Ammon's horn (tissue), 1 donor: ENCODE measurements at places on chromosomes 16 and 17.
A peak's percentile ranks its signal among the peaks of the same experiment; 100 is the strongest.

- peak; percentile 57 for DNase-seq
Measured at GRCh38 chr16:66515596-66516508, 34.1 kb downstream of the TK2 start.

DNA sequence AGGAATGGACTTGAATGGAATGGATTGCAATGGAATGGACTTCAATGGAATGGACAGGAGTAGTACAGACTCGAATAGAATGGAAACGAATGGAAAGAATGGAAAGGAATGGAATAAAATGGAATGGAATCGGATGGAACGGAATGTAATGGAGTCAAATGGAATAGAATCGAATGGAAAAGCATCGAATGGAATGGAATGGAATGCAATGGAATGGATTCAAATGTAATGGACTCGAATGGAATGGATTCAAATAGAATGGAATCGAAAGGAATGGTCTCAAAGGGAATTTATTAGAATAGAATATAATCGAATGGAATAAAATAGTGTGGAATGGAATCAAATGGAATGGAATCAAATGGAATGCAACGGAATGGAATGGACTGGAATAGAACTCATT, 484.9 kb upstream of the WSB1 start:
- DNase-seq: no peak

DNA sequence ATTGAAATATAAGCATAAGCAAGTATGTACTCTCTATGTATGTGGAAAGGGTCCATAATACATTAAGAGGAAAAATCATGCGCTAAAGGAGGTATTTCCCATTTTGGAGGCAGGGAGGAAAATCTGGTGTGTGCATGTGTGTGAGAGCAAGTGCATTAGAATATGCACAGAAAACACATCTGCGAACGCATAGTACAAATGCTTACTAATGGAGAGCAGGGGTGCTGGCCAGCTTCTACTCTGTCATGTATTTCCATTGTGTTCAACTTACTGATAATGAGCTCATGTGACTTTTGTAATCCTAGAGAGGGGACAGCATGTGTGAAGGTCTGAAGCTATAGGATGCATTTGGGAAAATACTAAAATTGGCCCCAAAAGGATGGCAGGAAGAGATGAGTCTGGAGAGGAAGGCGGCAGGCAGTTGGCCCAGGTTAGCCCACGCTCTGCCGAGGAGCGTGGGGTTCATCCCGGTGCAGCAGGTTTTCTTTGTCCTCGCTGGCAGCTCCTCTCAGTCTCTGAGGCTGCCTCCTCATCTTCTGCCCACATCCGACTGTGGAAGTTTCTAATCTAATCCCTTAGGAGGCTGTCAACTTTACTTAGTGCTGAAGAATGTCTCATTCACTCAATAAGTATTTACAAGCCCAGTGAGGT, 17.8 kb upstream of the KSR1 start:
- peak; percentile 34 for DNase-seq

DNA sequence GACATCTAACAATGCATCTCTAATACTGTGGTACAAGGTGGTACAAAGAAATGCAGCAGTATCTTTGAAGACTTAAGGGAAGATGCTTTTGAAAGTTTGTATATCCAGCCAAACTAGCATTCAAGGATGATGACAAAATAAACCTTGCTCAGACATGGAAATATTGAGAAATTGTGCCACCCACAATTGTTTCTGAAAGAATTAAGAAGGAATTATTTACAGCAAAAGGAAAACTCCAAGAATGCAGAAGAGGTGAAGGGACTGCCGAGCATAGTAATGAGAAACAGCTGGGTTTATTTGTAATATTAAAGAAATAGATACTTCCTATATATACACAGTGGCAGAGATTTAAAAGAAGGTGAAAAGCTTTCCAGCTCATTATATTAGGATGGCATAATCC, 29.5 kb downstream of the PMFBP1 start:
- no peak for DNase-seq

DNA sequence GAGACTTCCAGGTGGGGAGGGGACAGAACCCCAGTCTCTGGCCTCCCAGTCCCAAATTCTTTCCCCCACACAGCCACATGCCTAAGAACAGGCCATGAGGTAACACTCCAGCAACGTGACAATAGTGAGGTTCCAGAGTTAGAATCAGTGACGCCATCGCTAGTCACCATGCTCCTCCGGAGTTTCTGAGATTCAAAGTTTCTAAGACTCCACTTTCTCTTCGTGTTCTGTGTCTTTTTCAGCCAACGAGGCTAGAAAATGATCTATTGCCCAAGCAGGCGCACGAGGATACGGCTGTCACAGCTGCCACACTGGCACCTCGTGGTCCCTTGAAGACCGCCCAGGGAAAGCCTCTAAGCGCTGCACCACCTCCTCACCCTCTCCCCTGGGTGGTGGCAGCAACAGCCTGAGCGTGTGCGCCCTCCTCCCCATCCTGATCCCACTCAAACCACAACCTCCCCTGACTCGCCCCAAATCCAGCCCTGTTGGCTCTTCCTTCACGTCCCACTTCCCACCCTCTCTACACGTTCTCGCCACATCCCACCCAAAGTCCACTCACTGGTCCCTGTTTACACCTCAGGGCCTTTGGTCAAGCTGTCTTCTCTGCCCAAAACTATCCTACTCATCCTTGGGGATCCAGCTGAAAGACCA, 1.0 kb downstream of the MCRIP1 start:
- DNase-seq: no peak

DNA sequence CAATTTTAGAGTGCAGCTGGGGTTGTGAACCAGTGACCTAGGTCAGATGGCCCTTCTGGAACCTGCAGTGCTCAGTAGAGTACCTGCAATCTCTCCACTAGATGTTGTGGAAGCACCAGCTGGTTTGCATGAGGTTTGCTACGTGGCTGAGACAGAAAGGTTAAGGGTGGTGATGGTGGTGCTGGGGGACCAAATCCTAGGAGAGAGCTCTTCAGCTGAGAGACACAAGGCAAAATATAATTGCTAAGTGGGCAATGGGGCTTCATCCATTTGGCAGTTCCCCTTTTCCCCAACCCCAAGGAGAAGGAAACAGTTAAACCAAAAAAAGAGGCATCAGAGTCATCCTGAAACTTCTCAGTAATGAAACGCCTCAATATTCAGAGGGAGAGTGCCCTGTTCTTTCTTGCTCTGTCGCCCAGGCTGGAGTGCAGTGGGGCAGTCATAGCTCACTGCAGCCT, 13.9 kb downstream of the ITPRIPL2 start:
- no peak for DNase-seq

DNA sequence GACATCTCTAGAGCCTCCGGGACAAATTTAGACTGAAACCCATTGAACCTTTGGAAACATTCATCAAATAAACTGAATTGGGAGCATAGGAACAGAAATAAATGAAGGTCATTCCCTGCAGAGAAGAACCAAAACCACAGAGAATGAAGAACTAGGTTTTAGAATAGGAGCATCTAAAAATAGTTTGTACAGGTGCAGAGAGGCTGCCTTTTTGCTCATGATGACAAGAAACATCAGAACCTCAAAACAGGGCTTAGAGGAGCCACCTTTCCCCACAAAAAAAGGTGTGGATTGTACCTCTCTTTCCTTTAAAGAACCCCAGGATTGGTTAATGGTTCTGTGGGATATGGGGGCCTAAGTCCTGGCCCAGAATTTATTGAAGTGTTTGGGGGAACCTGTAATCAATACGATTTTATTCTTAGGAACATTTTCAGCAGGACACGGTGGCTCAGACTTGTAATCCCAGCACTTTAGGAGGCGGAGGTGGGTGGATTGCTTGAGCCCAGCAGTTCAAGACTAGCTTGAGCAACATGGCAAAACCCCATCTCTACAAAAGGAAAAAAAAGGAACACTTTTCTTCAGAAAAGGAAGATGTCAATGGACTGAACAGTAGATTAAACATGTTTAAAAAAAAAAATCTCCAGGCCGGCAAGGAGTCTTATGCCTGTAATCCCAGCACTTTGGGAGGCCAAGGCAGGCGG, 37.7 kb upstream of the SLC47A1 start:
- DNase-seq: no peak

GRCh38 chr17:29864615-29865014, 65.4 kb downstream of the SSH2 start:
- no peak for DNase-seq

GRCh38 chr17:332023-332422, 20.6 kb downstream of the RPH3AL start:
- no peak for DNase-seq

GRCh38 chr16:17289674-17290635, 180.8 kb downstream of the XYLT1 start:
- DNase-seq: no peak

DNA sequence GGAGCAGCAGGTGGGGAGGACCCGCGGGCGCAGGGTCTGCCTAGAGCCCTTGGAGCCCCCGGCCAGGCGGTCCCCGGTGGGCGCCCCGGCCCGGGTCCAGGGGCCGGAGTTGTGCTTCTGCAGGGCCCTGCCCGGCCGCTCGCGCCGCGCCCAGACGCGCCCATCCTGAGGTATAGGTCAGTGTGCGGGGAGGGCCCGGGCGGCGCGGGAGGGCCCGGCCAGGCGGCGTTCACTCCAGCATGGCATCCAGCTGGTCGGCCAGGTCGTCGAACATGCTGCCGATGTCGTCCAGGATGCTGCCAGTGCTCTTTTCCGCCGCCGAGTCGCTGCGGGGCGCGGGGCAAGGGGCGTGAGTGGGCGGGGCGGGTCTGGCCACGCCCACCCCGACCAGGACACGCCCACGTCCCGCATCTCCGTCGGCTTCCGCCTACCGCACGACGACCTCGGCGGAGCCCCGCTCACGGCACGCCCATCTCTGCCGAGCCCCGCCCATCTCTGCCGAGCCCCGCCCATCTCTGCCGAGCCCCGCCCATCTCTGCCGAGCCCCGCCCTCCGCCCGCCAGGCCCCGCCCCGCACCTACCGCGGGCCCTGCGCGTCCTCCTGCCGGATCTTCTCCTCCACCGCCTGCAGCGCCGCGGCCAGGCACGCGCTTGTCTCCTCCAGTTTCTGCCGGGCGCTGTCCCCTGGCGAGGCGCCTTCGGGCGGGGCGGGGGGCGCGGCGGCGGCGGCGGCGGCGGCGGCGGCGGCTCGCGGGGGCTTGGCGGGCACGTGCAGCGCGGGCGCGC, 17.9 kb downstream of the CASKIN1 start:
- no peak for DNase-seq

DNA sequence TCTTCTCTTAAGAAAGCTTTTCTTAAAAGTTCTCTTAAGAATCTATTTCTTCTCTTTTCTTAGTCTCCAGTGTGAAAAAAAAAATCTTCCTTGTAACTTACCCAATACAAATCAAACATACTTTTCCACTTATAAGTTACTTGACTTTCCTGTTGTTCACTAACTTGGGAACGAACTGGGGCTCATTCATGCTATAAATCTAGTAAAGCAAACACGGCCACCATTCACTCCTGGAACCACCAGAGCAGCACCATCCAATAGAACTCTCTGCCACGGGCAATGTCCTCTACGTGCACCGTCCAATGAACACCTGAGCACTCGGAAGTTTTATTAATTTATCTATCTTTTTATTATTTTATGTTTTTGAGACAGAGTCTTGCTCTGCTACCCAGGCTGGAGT, 20.8 kb downstream of the SRP68 start:
- DNase-seq: no peak

- no peak for DNase-seq
Measured at GRCh38 chr17:37327341-37328090, 48.3 kb upstream of the C17orf78 start.

DNA sequence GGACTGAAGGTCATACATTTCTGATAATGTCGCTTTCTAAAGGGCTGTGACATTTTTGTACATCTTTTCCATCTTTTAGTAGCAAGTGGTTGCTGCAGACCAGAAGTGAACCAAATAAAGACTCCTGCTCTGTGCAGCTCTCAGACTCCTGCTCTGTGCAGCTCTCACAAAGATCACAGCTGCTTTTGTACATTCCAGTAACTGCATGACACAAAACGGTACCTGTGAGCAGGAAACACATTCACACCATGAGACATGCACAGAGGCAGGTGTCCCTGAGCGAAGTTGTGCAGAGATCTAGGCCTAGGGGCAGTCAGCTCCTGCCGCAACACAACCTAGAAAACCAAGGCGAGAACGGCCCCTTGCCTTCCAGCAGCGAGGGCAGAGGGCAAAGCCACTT, 67.5 kb downstream of the KLHDC4 start:
- DNase-seq: no peak

GRCh38 chr17:32604966-32605365, 118.2 kb downstream of the CDK5R1 start:
- DNase-seq: peak; percentile 17

DNA sequence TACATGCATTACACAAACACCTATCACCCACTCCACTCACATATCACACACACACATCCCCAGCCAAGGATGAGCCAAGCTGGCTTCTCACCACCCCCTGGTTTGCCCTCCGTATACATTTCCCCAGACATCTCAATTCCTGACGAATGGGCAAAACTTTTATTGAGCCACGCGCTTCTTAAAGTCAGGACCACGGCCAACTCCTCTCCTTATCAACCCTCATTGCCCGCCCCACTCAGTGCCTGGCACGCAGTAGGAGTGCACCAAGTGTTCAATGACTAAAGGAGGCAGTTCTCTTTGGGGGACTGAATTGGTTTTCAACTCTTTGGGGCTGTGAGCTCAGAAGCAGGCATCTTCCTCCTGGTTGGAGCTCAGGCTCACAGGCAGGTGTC, 22.5 kb upstream of the C16orf78 start:
- DNase-seq: no peak

- no peak for DNase-seq
Measured at GRCh38 chr17:45131616-45132319, 547 bp downstream of the PLCD3 start.

DNA sequence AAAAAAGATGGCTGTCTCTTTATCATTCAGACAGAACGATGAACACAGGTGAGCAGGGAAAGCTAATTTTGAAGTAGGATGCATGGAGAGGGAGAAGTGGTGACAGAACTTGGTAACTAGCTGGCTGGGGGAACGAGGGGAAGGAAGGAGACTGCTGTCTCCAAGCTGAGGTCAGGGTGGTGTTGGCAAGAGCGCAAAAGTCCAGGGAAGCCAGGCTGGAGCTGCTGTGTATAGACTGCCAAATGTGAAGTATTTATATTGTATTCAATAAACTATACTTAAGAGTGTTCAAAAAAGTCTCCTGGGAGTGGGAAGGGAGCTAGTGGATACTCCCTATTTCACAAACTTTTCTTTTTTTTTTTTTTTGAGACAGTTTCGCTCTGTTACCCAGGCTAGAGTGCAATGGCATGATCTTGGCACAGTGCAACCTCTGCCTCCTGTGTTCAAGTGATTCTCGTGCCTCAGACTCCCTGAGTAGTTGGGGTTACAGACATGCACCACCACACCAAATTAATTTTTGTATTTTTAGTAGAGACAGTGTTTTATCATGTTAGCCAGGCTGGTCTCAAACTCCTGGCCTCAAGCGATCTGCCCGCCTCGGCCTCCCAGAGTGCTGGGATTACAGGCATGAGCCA, 8.2 kb downstream of the TMEM106A start:
- DNase-seq: no peak

DNA sequence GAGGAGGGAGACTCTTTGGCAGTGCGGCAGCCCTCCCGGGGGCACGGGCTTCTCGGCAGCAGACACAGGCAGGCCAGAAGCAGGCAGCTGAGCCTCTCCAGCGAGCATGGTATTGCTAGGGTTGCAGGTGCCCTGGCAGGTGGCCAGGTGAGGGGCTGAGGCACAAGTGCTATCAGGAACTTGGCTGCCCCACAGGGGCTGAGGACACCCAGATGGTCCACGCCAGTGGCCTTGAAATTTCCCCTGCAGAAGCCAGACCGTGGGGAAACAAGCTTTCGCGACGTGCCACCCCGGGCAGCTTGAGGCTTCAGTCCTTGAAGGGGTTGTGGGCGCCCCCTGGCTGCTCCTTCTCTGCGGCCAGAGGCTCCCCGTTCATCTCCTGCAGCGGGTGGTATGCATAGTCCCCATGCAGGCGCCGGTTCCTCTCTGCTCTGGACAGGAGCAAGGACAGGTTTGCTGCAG, 8.5 kb downstream of the NAGPA start:
- peak; percentile 84 for DNase-seq
